NCI-H526 (cell line): ENCODE measurements at places on chromosomes 2 and 18.
A peak's percentile ranks its signal among the peaks of the same experiment; 100 is the strongest.

DNA sequence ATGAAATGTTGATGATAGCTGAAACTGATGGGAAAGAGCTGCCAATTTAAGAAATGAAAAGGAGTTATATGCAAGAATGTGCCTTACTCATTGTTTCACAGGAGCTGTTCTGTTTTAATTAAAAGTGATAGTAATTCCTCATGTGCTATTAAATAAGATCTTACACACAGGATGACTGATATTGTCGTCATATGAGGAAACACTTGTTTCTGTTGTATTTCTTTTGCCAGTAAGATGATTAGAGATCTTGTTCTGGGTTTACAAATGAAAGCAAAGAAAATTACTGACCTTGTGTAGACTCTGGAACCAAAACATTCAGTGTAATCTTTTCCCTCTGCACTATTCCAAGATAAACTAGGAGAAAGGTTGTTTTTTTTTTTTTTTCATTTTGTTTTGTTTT lies 123.6 kb downstream of the MAP3K20 start:
- DNase-seq, result no peak

GRCh38 chr2:190718652-190719526 lies 70.0 kb downstream of the NAB1 start:
- no peak for DNase-seq

DNA sequence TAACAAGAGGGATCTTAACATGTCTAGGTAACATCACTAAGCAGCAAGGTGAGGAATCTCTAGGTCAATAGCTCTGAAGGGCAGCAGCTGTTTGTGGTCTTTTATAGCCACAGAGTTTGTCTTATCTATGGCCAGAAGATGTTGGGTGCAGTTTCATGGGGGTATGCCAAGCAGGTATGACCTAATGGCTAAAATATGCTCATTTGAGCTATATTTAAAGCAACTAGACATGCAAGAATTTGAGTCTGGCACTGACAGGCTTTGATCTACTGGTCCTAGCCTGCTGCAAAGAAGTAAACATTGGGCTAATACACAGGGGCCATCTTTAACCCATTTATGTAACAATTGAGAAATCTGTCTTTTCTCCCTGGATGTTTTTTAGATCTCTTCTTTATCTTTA lies 13.9 kb upstream of the UGP2 start:
- DNase-seq, result no peak

GRCh38 chr2:117137371-117137770 lies 677.1 kb upstream of the DDX18 start:
- DNase-seq, result no peak

GRCh38 chr2:215416656-215417055 lies 19.2 kb downstream of the FN1 start:
- DNase-seq, result no peak

DNA sequence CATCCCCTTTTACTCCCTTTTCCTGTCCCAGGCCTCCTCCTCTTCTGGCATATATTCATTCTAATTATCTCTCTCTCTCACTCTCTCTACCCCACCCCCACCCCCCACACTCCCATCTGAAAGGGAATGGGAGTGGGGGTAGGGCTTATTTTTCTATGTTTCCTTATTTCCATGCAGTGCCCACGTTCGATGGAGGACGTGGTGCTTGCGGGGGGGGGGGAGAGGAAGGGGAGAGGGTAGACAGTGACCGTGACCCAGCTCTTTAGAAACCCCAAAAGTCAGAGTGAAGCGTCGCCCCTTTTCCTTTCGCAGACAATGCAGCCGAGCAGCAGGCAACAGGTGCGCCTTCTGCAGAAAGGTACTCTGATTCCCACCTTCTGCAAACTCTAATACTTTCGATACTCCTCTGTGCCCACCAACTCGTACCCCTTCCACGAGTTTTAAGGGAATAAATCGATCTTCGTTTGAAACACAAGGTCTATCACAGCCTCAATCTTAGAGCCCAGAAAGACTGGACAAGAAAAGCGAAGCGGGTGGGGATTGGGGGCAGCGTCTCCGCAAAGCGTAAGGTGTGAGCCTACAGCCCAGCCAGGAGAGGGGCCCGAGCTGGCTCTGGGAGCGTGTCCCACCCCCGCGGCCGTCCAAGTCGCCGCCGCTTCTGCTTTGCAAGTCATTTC lies 891 bp upstream of the NR4A2 start:
- DNase-seq, result peak; percentile 52

DNA sequence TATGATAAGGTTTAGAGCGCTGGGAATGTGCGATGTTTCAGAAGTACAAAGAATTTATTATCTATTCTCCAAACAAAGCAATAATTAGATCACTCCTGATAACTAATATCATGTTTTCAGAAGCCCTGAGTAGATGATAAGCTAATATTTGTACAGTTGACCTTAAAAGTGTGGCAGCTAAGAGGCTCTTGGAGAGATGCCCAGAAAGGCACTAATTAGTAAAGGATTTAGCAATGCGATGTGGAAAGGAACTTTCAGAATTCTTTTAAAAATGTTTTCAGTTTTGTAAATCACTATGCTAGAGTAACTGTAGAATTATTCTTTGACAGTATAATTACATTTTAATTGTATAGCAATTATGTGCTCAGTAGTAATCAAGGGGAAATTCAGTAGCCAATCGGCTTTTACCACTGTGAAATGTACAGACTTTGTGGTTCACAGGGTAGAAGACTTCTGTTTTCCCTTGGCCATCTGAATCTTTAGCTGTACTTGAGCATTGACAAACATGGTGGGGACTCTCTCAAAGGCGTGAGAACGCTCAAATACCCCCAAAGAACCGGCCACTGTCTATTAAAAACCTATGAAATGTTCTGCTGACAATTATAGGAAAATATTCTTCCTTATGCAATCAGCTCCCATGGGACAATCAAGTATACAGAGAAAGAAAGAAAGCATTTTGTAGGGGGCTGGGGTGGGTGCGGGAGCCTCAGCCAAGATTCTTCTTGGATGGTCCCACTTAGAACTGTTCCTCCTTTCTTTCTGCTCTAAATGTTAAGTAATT lies 262.8 kb upstream of the AGAP1 start:
- DNase-seq, result no peak

DNA sequence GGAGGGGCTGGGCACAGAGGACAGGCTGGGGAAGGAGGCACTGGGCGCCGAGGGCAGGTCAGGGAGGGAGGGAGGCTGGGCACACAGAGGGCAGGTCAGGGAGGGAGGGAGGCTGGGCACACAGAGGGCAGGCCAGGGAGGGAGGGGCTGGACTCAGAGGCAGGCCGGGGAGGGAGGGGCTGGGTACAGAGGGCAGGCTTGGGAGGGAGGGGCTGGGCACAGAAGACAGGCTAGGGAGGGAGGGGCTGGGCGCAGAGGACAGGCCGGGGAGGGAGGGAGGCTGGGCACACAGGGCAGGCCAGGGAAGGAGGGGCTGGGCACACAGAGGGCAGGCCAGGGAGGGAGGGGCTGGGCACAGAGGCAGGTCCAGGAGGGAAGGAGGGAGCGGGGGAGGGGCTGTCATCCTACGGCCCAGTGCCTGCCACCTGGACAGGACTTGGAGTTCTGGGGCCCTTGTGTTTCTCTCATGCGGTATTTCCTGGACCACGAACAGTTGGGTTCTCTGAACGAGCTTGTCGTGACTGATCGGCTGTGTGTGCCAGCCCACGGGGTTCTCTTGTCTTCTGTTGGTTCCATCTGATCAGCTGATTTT lies 46.7 kb upstream of the KCNG2 start:
- peak; percentile 30 for DNase-seq

DNA sequence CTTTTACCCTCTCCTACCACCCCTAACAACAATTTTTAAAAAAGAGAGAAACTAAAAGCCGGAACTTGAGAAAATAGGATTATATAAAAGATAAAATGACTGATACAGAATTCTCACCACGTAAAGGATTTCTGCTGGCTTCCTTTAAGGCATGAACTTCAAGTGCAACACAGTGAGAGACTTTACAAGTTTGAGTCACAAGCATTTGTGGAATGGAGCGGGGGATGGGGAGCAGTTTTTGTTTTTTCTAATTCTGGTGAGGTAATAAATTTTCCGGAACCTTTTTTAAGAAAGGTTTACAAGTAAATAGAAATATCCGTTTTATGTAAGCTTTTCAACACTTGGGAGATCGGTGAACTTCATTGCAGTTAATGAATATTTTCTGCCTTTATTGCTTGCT lies 1.8 kb upstream of the CDH2 start:
- no peak for DNase-seq

- peak; percentile 97 for DNase-seq
Measured at GRCh38 chr2:51013079-51013932, 18.6 kb downstream of the NRXN1 start.

DNA sequence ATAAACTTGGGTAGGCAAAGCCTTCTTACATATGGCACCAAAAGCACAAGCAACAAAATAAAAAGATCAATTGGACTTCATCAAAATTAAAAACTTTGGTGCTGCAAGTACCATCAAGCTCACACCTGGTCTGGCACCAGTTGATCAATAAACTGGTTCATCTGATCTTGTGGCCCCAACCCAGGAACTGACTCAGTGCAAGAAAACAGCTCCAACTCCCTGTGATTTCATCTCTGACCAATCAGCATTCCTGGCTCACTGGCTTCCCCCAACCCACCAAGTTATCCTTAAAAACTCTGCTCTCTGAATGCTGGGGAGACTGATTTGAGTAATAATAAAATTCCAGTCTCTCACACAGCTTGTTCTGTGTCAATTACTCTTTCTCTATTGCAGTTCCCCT lies 8.4 kb downstream of the EPG5 start:
- no peak for DNase-seq

DNA sequence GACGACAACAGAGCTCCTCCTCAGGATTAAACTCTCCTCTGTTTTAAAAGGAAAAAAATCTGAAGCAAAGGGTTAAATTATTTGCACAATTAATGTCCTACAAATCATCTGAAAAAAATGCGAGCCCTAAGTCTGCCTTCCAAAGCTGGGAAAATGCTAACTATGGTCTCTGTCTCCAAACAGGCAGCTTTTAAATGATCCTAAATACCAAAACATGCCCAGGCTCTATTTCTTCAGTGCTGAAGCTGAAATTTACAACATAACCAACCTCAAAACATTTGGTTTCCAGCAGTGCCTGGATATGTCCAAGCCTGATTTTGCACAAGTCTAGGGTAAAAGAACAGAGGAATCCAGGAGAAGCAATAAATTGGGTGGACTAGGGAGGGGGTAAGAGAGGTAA lies 57.2 kb downstream of the LBH start:
- DNase-seq, result no peak
